ENCODE measurements at places on chromosomes 5 and 9. TPM values are rescaled to one million over a fixed set of nuclear protein-coding genes. Genes with fewer than 3 reads are reported as not detected.

CER1 gene
- 2.3 TPM for polyA plus RNA-seq

ADGRV1 gene
- 12.8 TPM for polyA plus RNA-seq

GRCh38 chr5:142292808-142293207 is 32.0 kb downstream of the SPRY4 start:
- DNase-seq: no peak

DNA sequence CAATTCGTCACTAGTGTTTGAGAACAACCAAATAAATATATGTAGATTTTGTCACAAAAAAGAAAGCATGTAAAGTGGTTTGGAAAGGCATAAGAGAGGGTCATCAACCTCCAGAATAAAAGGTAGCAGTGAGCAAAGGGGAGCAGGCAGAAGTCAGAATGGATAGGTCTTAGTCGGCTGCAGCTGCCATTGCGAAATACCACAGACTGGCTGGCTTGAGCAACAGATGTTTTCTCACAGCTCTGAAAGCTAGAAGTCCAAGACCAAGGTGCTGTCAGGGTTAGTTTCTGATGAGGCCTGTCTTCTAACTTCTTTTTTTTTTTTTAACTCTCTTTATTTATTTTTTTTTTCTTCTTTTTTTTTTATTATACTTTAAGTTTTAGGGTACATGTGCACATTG is 208.1 kb upstream of the PIK3R1 start:
- DNase-seq: no peak

DNA sequence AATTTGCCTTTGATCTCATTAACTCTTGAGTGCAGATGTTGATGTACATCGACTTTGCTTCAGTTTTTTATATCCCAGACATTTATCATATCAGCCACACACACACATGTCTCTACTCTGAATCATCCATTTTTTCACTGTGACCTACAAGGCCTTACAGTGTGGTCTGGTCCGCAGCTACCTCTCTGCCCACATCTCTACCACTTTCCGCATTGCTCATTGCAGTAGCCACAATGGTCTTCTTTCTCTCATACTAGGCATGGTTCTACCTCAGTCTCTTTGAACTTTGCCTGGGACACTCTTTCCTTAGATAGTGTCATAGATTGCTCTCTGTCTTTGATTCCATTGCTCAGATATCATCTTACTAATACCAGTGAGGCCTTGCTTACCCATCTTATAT is 87.9 kb upstream of the FSD1L start:
- no peak for DNase-seq

DNA sequence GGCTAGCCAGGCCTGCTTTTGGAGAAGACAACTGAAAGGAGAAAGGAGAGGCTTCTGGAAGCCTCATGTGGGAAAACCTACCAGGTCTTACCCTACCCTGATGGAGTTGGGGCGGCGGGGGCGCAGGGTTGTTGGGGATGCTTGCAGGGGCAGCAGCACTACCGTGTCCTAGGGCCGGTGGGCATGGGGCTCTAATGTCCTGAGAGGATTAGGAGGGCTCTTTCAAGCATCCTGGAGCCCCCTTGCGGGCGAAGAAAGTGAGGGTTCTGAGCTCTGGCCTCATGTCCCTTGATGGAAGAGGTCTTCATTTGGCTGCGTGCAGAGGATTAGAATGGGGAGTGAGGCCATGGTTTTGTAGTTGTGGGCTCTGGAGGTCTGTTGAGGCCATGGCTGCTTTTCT is 86.9 kb upstream of the PITX1 start:
- DNase-seq: no peak

- no peak for DNase-seq
Measured at GRCh38 chr9:129610213-129610472, 10.8 kb downstream of the C9orf50 start.

All from renal cortex interstitium (tissue), 15 donors.